ENCODE measurements at places on chromosomes 2 and 18.

DNA sequence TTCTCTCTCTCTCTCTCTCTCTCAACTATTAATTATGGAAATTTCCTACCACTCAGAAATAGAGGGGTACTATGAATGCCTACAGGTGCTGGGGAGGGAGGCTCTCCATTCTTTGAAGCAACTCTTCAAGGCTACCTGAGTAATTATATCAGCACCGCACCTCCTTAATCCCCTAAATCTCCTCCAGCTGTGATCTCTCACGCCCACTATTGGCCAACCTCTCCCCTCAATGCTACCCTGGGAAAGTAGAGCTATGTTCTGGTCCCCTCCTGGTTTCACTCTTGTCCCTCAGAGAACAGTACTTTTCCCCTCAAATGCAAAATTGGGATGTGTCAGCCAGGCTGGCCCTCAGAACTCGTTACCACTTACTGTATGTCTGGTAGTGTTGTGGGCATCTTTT, 1.6 kb downstream of the MOCOS start:
- DNase-seq = no peak

GRCh38 chr2:26807788-26808460, 22.1 kb downstream of the CENPA start:
- no peak for DNase-seq

GRCh38 chr2:239879423-239880084, 145.6 kb downstream of the NDUFA10 start:
- no peak for DNase-seq

DNA sequence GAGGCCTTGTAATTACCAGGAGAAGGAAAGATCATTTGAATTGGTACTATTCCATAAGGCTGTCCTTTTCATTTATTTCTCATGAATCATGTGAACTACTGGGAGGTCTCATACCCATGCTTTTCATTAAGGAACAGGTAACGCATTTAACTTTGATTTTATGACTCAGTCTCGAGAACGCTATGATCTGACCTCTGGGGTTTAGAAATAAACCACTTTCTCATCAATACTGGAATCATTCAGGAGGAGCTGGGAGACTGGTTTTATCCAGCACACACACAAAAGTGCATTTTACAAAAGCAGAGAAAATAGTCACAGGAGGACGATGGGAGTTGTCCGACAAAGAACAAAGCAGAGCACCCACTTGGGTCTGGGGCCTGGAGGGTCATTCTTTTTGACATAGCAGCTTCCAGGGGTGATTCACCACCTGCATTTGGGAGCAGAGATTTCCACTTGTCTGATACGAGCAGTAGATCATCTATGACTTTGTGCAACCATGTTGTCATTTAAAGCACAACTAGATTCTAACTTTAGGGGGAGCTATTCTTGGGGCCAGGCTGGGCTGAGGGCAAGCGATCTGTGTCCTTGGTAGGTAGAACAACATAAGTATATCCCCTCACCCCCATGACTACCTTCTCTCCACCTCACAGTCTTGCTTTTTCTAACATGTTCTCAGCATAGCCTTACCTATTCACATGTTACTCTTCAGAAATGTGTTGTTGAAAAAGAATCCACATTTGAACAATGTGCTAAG, 95.9 kb upstream of the SCG2 start:
- no peak for DNase-seq

DNA sequence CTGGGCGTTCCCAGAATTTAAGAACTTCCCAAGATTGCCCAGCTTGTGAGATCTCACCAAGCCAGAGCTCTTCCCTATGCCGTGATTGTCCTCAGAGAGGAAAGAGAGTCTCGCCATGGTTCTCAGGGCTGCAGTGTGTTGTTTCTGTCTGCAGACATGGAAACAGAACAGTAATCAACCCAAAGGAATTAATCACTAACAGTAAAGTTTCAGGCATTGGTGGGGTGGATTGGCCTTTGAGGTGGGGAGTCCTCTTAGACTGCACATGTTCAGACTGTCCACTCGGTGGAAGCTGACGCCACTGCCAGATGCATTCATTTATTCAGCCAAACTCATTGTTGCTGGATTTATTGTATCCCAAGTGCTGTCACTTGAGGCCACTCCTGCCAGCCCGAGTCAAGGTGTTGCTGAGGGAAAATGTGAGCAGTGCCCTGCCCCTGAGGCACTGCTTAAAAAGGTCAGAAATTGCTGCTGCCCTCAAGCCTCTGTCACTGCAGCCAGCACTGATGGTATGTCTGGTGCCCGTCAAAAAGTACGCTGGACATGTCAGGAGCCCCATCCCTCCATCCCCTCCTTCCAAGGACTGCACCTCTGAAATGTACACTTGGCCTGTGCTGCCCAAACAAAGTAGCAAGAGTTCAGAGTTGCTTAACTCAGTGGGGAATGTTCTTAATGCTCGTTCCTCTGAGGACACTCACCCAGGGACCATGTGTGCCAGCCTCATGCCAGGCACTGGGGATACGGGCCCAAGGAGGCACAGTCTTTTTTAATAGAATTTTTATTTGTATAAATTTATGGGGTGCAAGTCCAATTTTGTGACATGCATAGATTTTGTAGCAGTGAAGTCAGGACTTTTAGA, 201.0 kb downstream of the GLI2 start:
- no peak for DNase-seq

GRCh38 chr2:54570925-54571694, 115.0 kb downstream of the SPTBN1 start:
- peak; percentile 28 for DNase-seq

DNA sequence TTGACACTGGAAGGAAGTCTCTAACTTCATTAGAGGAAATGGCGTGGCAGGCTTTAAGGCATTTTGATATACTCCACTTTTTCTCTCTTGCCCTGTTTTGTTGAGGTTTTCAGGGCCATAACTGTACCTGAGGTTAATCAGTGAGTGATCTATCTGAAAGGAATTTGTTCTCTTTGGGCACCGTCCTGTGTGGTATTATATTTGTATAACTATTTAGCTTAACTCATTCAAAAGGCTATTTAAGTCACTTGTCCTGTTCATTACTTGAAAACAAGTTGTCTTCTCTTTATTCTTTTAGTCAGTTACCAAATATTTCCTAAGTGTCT, 180.4 kb downstream of the NEDD4L start:
- no peak for DNase-seq

- DNase-seq = no peak
Measured at GRCh38 chr2:227406177-227407031, 18.7 kb upstream of the SCYGR1 start.

DNA sequence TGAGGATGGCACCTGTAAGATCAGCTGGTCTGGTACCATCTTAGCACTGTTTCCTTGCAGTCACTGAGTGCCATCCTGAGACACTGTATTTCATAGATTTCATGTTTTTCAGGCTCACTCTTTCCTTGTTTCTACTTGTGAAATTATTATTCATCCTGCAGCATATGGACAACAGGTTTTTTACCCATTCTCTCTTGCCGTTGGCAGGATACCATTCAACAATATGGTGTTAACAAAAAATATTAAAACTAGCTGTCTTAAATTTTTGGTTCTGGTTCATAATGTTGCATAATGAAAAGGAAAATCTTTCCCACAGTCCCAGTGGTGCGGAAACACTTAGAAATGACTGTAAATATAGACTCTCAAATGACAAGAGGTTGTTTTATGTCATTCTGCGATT, 23.1 kb upstream of the ATG16L1 start:
- no peak for DNase-seq

DNA sequence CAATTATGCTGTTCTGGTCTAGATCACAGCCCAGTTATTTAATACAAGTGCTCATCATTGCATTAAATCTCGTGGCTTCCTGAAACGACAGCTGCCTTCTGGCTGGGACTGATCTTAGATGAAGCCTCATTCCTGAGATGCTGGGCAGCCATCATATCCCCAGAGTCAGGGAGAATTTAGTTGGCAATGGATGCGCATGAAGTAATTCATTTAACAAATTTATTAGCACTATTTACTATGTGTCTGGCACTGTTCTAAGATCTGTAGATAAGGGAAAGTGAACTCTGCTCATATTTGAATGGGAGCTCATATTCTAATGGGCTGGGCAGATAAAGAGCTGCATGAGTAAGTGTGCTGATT, 244.7 kb downstream of the KCNS3 start:
- no peak for DNase-seq

DNA sequence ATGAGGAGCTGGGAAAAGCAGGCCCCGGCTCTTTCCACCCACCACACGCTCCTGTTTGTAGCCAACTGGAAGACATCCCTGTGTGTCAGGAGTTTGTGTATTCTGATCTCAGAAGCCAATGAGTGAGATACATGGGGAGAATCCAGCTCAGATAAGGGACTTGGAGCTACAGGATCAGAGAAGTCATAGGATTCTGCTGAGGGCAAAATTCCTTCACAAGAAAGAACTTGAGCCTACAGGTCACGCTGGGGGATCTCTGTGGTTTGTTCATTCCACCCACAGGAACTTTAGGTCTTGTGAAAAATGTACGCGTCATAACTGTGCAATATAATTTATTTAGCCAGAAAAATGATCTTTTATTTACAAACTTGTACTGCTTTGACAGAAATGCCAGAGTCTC, 80.1 kb upstream of the SMIM21 start:
- DNase-seq = no peak

GRCh38 chr2:126731353-126731752, 75.4 kb downstream of the GYPC start:
- no peak for DNase-seq

DNA sequence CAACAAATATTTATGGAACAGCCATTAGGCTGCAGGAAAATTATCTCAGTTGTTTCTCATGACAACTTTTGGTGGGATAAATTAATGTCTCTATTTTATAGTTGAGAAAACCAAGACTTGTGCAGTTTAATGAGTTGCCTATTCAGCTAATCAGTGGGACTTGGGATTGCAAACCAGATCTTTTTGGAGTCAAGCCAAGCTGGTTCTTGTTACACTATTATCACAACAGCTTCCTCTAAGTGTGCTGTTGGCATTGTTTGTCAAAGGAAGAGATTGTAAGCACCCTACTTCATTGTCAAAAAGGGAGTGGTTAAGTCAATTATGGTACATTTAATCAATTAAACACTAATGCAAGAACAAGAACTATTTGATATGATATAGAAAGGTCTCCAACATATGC, 119.2 kb downstream of the PAX3 start:
- no peak for DNase-seq

GRCh38 chr2:120666433-120666832, 69.2 kb upstream of the GLI2 start:
- DNase-seq = no peak

DNA sequence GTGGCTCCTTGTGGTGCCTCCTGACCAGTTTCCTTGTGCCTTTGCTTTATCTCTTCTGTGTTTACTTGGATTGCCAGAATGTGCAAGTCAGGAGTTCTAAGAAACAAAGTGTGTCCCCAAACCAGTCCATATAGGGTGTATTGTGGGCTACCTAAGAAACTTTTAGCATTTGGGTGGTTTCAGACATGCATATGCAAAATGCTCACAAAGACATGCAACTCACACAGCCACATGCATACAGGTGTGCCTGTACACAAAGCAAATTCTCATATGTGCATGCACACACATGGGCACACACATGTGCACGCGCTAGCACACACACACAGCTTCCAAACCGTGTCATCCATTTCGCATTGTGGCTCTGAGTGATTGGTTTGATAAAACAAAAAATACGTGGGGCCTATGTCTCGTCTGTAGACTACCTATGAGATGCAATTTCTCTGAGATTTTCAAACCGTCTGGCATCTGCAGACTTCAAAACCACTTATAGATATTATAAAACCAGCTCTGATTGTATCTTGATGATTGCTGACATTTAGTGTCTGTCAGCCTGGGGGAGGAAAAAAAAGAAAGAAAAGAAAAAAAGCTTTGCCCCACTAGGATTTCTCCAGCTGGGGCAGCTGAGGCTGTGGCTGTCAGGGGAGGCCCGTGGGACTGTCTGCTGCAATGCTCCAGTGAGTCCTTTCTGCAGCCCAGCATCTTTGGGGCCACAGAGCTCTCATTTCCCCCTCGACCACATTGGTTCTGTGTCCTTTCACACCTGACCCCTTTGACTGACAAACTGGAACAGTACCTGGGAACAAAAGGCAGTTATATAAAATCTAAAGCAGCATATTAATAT, 556.1 kb downstream of the CMPK2 start:
- DNase-seq = no peak

- no peak for DNase-seq
Measured at GRCh38 chr2:4844881-4845280, 847.3 kb upstream of the SOX11 start.

DNA sequence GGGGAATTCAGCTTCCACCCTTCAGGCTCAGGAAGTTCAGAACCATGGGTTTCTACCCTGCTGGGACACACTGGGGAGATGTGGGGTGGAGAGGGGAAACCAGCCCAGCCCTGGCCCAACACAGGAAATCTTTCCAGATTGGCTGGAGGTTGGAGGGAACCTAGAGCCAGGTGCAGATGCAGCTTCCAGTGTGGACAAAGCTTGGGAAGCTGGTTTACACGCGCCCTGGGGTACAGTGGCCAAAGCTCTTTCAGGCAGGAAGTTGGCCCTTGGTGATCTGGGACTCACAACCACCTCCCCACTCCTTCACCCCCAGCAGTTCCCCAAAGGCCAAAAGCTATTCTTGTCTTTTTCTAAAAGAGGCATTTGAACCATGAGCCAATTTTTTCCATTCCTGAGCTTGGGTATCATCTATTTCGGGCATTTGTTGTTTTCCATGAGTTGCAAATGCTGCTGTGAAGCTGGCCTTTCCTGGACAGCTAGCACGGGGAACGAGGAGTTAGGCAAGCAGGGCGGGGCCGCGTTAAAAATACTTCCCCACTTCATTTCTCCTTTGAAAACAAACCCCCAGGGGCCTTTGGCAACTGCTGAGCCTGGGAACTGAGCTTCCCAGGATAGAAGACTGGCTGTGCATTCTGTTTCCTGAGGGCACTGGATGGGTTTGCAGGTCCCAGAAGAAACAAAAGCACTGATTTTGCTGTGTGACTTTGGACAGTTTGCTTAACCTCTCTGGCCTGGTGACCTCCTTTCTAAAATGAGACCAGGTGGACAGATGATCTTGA, 3.1 kb upstream of the ARID5A start:
- no peak for DNase-seq

DNA sequence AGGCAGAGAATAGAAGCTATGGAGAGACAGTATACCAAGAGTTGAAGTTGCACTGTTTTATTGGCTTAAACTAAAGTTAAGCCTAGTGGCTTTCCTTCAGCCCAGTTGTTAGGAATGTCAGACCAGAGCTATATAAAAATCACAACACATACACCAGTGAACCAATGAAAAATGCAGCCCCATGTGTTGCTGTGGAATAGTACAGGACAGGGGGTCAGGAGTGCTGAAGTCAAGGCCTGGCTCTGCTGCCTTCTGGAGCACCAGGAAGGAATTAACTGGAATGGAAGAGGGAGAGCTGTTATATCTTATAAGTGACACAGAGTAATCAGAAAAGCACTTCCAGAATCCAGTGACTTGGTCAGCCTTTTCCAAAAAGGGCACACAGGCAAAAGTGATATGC, 58.9 kb downstream of the OSR1 start:
- no peak for DNase-seq
